ENCODE measurements at places on chromosomes 12 and 14.

DNA sequence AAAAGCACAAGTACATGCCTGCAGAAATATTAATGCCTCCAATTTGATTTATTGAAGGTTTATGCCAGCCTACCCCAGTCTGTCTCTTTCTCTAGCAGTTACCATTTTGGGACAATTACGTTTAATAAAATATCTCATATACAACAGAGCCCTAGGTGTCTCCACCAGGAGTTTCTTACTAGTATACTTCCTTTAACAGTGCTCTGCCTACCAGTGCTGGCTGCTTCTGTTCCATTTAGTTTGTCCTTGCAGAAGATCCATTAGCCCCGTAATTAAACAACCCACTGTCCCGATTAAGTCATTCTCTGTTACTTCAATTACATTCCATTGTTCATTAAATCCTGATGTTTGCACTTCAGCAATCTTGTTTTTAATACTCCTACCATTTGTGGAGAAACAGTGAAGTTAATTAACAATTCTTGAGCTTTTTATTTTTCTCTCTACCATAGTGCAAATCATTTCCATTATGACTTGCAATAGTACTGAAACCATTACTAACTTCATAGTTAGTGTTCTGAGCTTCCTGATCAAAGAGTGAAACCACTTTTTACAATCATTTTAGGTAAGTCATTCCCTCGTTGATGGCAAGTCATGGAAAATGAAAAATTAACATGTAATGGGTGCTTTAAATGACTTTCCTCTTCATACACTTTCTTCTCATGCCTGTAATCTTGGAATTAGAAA lies 121.1 kb downstream of the PLXNC1 start:
- no peak for DNase-seq

GRCh38 chr14:66085665-66086064 lies 400.5 kb upstream of the CCDC196 start:
- DNase-seq, result no peak

- no peak for DNase-seq
Measured at GRCh38 chr14:99755068-99755405, 38.2 kb upstream of the EML1 start.

DNA sequence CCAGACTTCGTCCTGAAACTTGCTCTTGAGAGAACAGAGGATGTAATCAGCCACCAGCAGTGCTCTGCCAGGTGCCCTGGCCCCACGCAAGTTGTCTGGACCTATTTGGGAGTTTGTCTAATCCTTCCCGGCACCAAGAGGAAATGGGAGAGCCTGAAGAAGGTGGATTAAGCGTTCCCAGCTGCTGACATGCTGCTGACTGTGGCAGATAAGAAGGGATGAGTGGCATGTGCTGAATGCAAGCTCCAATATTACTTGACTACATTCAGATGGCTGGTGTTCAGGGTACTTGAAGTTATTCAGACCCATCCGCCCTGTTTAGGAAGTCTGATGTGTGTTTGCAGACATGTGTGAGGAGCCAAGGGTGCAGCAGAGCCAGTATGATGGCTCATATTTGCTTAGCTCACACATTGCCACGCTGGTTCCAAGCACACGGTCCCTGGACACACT lies 440.6 kb upstream of the CCDC196 start:
- no peak for DNase-seq

Measured in stimulated activated CD8-positive, alpha-beta memory T cell treated with anti-CD3 and anti-CD28 coated beads, Interleukin-15, amount 100 ng/mL, for 1 hour (primary cell).